ENCODE measurements at places on chromosomes 1 and 21.
A peak's percentile ranks its signal among the peaks of the same experiment; 100 is the strongest.

DNA sequence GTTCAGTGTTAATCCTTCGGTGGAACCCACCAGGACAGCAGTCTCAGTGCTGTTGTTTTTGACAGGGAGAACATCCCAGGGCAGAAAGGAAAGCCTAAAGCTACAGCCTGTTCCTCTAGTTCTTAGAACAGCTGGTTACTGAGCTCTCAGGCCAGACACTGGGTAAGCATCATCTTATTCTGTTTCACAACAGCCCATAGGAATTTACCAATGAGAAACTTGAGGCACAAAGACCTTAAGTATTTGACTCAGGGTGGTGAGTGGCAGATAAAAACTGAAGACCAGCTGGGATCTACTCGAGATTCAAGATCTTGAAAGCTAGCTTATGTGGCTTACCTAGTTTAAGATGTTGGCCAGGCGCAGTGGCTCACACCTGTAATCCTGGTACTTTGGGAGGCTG, 9.4 kb upstream of the NEK2 start:
- peak; percentile 31 for DNase-seq

DNA sequence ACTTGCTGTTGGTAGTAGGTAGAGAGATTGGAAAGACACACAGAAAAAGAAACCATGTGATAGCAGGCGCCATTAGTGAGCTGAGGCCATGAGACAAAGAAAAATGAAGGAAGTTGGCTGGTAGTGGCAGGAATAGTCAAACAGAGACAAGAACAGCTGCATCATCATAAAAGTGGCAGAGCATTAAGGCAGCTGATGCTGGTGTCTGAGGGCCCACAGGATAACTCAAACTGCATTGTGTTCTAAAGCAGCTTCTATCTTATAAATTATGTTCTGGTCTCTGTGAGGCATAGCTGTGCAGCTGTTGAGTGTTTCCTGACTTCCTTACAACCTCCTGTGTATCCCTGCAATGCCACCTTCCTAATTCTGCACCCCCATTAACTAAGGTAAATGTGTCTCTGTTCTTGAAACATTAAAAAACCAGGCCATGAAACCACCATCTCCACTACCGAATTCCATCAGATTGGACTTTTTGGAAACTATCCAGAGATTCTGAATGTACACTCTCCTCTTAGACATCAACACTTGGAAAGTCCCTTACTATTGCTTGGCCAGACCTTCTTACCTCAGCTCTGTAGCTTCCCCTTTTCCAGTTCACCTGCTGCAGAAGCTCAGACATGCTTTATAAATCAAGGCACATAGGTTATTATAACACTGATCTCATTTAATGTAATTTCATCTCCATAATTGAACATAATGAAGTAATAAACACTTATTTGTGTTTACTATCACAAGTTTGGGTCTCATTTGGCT, 23.4 kb upstream of the ARHGAP29 start:
- DNase-seq = no peak

GRCh38 chr1:9593492-9594465, 5.1 kb downstream of the TMEM201 start:
- DNase-seq = peak; percentile 57

DNA sequence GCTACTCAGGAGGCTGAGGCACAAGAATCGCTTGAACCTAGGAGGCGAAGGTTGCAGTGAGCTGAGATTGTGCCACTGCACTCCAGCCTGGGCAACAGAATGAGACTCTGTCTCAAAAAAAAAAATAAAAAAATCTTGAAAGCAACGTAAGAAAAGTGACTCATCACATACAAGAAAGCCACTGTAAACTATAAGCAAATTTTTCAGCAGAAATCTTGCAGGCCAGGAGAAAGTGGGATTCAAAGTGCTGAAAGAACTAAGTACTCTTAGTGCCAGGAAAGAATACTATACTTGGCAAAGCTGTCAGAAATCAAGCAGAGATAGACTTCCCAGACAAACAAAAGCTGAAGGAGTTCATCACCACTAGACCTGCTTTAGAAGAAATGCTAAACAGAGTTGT, 4.4 kb upstream of the HMGN1 start:
- DNase-seq = peak; percentile 22

- DNase-seq = peak; percentile 51
Observed at GRCh38 chr1:186442651-186443375, 18.1 kb downstream of the PDC start.

DNA sequence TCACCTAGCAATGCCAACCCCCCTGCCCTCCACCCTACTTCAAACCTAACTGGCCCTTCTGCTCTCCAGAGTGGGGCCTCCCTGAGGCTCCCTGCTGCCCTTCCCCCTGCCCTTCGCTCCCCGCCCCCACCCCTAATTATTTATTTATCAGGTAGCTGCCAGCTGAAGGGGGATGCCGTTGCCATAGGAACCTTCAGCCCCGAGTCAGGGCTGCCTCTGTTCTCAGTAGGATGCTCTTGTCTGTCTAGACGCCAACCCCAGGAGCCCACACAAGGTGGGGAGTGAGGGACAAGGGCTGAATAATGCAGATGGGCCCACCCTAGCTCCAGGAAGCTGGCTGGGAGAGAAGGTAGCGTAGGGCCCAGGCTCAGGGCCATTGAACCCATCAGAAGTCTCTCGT, 41.1 kb downstream of the NKAIN1 start:
- no peak for DNase-seq

- DNase-seq = peak; percentile 98
Observed at GRCh38 chr1:8090241-8090702, 64.2 kb upstream of the ERRFI1 start.

DNA sequence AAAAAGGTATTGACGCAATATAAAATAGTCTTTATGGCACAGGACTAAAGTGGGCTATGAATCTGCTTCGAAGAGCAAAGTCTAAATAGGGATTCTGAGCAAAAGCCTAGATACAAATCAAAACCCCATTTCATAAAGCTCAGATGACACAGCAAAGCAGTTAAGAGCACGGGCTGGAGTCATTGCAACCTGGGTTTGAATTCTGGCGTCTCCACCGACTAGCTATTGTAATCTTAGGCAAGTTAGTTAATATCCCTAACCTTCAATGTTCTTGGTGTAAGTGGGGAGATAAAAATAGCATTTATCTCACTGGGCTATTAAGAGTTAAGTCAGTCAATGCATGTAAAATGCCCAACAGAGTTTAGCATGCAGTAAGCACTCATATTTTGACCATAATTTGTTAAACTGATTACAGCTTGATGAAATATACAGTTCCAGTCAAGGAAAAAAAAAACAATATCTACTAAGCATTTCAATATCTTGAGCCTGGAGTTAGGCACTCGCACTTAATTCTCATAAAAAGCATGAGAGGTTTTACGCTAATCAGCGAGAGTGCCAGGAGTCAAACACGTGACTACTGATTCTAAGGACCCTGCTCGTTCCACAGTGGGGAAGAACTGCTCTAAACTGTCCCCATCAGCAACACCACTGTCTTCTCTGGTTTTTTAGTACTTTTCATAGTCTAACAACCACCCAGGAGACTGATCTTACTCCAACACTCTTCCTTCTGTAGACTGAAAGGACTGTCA, 75.5 kb downstream of the JAK1 start:
- DNase-seq = no peak

DNA sequence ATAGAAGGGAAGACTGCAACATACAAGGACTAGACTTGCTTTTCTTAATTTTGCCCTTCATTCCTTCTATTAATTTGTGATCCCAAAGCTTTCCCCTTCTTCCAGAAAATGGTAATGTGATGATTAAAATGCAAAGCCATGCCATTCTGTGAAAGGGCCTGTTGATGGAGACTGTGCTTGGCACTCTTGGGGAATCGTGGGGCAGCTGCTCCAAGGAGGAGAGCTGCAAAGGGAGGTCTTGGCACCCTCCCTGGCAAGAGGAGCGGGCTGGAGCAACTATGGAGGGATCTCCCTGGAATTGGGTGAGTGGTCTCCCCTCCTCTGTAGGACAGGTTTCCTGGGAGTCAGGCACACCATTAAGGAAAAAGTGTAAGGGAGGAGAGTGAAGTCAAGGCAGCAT, 16.6 kb downstream of the CACNA1S start:
- no peak for DNase-seq

- no peak for DNase-seq
Observed at GRCh38 chr1:54754045-54754444, 10.3 kb downstream of the PARS2 start.

- DNase-seq = peak; percentile 76
Observed at GRCh38 chr1:84504580-84505492, 1.4 kb upstream of the SPATA1 start.

GRCh38 chr1:229672246-229672645, 46.2 kb downstream of the URB2 start:
- DNase-seq = no peak

DNA sequence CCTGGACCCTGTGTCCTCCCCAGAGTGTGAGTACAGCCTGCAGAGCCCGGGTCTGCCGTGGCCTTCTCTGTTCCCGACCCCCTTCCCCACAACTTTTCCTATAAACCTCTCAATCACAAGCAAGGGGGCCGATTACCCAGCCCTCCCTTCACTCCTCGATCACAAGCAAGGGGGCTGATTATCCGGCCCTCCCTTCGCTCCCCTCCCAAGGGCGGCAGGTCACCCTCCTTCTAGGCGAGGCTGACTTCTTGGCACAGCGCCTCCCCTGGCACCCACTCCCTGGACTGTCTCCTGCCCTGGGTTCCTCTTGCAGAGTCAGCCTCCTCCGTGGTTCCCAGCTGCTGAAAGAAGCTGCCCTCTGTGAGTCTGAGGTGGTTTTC, 12.3 kb upstream of the LDLRAP1 start:
- no peak for DNase-seq

GRCh38 chr1:164261691-164262240, 297.2 kb upstream of the PBX1 start:
- DNase-seq = no peak

GRCh38 chr1:109500941-109501381, 7.1 kb downstream of the CYB561D1 start:
- peak; percentile 94 for DNase-seq

DNA sequence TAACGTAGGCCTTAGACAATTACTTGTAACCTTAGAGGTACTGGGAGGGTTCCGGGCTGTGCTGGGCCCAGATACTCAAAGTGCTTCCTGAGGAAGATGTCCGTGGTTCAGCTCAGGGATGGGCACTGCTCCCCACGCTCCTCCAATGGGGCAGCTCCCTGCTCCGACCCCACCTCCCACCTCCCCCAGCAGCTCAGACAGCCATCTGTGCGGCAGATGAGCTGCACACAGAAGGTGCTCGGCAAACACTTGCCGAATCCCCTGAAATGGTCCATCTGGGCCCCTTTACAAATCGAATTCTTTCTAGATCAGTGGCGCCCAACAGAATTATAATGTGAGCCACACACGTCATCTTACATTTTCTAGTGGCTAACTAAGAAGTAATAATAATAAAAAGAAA, 242.4 kb upstream of the RAB4A start:
- DNase-seq = no peak

GRCh38 chr1:13554798-13555197, 28.8 kb upstream of the PDPN start:
- DNase-seq = no peak

DNA sequence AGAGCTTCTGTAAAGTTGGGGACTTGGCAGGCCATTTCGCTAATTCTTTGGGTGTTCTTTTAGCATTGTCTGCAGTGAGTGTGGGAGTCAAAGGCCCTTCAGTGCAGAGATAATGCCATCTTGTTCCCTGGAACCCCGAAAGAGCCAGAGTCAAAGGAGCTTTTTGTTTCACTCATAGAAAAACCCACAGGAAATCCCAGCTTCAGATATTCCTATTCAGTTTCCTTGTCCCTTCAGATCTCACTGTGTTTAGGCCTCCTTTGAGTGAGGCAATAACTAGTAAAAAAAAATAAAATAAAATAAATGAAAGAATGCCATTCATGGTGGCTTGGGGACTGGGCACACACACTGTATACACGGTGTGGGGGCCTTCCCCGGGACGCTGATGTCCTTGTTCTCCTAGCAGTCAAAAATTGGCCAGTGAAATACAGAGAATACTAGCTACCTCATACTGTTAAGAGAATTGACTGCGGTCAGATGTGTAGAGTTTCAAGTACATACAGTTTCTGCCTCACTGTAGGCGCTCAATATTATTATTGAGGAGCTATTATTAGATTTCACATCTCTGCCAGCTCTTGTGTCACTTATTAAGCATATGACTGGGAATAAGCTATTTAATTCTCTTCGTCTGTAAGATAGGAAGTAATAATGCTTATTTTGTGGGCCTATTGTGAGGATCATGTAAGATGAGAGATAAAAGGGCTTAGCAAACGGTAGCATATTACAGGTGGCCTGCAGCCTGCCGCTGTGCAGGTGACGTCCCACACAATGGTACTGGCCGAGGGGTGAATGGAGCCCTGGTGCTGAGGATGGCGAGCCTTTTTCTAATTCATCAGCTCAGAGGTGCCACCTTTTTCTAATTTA, 16.7 kb downstream of the DISC1 start:
- DNase-seq = no peak

- no peak for DNase-seq
Observed at GRCh38 chr1:108050158-108050557, 85.2 kb upstream of the VAV3 start.

GRCh38 chr1:8015036-8015808, 10.9 kb downstream of the ERRFI1 start:
- peak; percentile 88 for DNase-seq

- DNase-seq = no peak
Observed at GRCh38 chr21:46424039-46424591, 34.6 kb upstream of the DIP2A start.

DNA sequence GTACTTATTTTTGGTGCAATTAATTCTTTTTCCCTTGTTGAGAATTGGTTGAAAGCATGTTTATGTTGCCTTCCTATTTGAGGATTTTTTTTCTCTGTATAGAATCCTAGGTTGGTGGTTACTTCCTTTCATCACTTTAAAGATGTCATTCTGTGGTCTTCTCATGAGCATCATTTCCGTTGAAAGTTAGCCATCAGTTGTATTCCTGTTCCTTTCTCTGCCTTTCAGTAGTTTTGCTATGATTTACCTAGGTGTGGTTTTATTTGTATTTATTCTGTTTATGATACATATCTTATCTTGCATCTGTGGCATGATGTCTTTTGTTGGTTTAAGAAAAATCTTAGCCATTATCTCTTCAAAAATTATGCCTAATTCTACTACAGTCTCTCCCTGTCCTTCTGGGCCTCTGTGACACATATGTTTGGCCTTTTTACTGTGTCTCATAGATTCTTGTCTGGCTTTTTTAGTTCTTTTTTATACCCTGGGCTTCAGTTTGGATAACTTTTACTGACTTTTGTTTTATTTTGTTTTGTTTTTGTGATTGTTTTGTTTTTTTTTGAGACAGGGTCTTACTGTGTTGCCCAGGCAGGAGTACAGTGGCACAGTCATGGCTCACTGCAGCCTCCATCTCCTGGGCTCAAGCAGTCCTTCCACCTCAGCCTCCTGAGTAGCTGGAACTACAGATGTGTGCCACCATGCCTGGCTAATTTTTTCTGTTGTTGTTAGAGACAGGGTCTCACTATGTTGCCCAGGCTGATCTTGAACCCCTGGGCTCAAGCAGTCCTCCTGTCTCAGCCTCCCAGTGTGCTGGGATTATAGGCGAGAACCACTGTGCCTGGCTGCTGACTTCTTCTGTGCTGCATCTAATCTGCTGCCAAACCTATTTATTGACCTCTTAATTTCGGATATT, 24.1 kb downstream of the PTGFRN start:
- no peak for DNase-seq
